Activated CD8-positive, alpha-beta memory T cell treated with anti-CD3 and anti-CD28 coated beads for 48 hours (primary cell): ENCODE measurements at places on chromosomes 2 and 18.

DNA sequence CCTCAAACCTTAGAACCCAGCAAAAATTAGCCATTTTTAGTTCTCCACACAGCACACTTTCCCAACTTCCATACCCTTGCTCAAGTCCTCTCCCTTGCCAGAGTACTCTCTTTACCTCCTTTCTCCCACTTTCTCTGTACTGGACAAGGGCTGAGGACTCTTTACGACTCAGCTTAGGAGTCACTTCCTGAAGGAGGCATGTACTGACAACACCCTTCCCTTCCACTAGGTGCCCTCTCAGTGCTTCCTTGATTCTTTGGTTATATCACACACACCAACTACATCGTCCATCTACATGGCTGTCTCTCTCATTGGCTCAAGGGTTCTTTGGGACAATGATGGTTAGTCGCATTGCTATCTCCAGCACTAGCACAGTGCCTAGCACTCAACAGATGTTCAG lies 5.2 kb upstream of the C18orf63 start:
- DNase-seq, result no peak

GRCh38 chr18:12637901-12638643 lies 19.8 kb downstream of the SPIRE1 start:
- DNase-seq, result no peak

DNA sequence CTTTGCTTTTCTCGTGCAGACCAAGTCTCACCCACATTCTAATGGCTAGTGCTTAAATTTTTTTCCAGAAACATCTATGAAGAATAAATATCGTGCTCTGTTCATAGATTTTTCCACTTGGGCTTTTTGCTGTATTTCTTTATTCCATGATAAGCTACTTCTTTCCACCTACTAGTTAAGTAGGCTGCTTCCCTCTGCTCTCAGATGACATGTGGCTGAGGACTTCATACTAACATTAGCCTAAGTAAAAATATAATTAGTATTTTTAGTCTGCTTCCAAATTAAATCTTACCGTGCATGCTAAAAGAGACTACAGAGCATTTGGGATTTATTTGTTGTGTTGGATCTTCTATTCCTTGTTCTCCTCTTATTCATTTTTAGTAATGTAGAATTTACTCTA lies 102.4 kb downstream of the SH3RF3 start:
- no peak for DNase-seq

DNA sequence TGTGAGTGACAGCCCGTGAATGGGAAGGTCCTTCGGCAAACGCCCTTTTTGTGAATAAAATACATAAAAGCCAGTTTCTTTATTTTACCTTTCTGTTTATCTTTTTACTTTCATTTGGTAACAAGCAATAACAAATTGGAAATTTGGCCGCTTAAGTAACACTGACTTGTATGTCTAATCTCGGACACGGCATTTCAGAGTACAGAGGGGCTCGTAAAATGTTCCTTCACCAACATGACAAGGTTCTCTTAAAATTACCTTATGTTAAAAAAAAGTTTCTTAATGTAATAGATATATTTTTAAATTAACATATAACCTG lies 558 bp upstream of the NEMP2 start:
- DNase-seq, result no peak

- no peak for DNase-seq
Observed at GRCh38 chr2:239380831-239381708, 19.8 kb downstream of the HDAC4 start.

GRCh38 chr2:29562319-29562718 lies 359.1 kb downstream of the ALK start:
- DNase-seq, result no peak

GRCh38 chr2:123040506-123040905 lies 984.6 kb upstream of the CNTNAP5 start:
- DNase-seq, result no peak

DNA sequence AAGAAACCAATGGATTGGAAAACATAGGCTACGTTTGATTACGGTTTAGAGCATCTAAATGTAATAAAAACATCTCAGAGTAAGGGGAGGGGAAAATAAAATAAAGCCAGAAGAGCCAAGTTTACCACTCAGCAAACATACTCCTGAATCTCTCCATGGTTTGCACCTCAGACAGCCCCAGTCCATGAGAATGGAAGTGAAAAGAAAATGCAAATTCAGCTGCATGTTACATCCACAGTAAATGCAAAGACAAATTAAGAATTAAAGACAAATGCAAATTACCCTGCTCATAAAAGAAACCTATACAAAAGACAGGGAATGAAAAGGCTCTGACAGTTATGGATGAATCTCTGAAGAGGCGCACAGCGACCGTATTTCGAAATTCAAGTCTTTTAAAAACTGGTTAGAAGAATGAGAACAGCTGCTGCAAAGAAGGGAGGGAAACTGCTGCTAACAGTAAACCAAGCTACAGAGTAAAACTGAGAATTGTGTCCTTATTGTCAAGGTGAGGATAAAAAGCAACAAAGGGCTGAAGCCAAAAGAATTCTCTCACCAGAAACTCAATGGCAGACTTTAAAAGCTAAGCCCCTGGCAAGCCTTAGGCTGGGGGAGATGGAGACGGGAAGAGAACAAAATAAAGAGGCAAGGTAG lies 197.9 kb upstream of the ACVR2A start:
- DNase-seq, result no peak

- DNase-seq, result no peak
Observed at GRCh38 chr2:238890618-238891456, 43.0 kb downstream of the TWIST2 start.

- no peak for DNase-seq
Observed at GRCh38 chr2:188410504-188411235, 119.0 kb downstream of the GULP1 start.

GRCh38 chr2:100057901-100058261 lies 84.5 kb downstream of the AFF3 start:
- no peak for DNase-seq

DNA sequence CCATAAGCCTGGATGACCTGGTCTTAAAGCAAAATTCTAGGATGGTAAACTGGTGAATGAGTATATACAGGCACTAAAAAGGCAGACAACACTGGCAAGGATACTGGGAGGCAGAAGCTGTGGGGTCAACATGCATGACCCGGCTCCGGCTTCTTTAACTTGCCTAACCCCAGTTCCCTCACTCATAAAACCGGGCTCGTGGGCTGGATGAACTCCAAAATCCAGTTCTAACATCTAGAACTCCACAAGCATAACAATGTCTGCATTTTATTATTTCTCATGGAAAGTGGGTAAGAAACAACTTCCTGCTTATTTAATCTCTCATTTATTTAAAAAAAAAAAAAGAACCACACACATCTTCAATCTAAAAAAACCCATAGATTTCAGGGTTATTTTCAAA lies 57.3 kb downstream of the FARSB start:
- no peak for DNase-seq

DNA sequence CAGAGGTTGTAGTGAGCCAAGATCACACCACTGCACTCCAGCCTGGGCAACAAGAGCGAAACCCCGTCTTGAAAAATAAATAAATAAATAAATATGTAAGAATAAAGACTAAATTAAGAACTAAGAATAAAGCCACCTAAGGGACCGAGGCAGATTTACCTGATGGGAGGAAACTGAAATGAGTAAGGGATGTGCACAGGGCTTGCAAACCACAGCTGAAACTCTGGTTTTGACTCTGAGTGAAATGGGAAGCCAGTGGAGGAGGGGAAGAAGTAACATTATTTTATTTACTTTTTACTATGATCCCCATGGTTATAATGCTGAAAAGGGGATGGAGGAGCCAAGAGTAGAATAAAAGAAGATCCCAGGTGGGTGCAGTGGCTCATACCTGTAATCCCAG lies 107.3 kb downstream of the CABYR start:
- no peak for DNase-seq

- no peak for DNase-seq
Observed at GRCh38 chr2:85393836-85394235, 16.3 kb downstream of the CAPG start.

GRCh38 chr2:137776697-137777096 lies 187.6 kb upstream of the HNMT start:
- DNase-seq, result no peak

DNA sequence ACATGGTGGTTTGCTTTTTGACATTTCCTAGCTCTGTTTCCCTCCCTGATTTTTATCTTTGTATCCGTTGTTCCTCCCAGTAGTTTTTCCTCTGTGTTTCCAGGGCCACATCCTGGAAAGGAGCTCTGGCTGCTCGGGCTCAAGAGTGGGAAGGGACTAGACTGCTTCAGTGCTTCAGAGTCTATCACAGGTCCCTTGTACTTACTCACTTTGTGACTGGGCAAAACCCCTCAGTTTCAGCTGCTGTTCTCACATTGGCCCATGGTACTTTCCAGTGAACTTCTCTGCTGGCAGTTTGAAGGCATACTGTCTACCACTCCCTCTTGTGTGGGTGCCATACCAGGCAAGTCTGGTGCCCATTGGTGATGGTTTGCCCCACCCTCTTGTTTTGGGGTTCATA lies 7.5 kb upstream of the STAMBP start:
- DNase-seq, result no peak

DNA sequence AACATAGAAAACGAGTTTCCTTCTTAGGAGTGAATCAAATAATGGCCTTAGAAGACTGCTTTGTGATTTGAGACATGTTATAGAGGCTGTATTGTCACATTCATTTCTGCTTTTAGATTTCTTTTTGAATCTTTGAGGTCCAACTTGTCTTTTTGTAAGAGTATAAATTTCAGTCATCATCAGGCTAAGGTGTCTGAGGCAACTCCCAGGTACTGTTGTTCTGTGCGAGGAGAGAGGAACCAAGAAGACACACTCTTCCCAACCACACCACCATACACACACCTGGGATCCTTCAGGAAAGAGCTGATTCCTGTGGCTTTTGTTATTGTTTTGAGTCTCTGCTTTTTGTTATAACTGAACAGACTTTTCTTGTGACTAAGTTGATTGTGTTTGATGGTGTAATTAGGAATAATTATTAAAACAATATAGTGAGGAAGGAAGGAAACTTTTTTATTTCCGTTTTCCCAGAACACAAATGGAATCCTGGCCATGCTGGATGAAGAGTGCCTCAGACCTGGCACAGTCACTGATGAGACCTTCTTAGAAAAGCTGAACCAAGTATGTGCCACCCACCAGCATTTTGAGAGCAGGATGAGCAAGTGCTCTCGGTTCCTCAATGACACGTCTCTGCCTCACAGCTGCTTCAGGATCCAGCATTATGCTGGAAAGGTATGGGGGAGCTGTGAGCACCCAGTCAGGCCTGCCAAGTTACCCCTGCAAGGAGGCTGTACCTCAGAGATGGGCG lies 140.4 kb downstream of the MYO1B start:
- DNase-seq, result no peak

- DNase-seq, result peak; percentile 41
Observed at GRCh38 chr18:63366213-63367052, 573 bp downstream of the KDSR start.

- DNase-seq, result no peak
Observed at GRCh38 chr2:65050931-65051330, 5.3 kb upstream of the CEP68 start.

- DNase-seq, result no peak
Observed at GRCh38 chr2:120596990-120597594, 138.6 kb upstream of the GLI2 start.

- DNase-seq, result no peak
Observed at GRCh38 chr2:171406044-171406443, 27.7 kb downstream of the METTL8 start.

- DNase-seq, result no peak
Observed at GRCh38 chr2:27839022-27839618, 51.1 kb downstream of the RBKS start.

DNA sequence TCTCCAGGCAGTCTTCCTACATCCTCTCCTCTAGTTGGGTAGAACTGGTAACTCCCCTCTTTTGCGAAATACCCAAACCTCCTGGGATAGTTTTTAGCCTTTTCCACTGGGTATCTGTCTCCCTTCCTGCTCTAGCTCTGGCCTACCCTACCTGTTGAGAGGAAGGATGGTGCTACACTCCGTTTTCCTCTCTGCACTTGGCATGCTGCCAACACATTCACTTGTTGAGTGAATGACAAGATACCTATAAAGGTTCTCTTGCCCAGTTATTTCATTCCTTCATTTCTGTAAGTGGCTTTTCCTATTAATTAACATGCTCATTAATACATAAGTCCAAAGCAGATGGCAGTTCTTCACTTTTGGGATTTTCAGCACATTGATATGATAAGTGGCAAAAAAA lies 293.8 kb downstream of the CNTNAP5 start:
- DNase-seq, result no peak

DNA sequence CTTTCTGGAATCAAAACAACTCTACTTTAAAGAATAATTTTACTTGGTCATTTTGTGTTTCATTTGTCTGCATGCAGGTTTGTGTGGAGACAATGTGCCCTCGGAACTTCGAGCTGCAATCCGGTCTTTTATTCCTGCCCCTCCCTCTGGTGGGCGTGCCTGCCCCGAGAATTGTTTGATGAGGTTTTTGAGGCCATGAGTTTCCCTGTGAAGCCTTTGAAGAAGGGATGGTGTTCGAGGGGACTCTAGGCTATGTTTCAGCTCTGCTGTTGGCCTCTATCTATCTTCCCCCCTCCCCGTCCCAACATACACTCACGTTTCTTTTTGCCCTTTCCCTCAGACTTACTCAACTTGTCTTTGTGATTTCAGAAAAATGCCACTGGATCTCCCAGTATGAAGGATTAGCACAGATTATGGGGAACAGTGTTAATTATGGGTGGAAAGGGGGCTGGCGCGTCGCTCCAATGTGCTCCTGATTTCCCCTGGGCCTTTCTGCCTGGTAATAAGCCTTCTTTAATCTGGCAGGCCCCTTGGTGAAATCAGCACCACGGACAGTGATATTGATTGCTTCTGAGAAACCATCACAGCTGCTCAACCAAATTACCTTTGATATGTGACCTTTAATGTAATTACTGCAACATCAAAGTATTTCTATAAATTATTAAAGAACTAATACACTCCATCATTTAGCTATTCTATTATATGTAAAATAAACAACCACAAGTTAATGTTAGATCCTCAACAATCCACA lies 82.2 kb downstream of the CELF4 start:
- DNase-seq, result no peak

- no peak for DNase-seq
Observed at GRCh38 chr2:40244675-40245074, 207.2 kb downstream of the SLC8A1 start.

- DNase-seq, result no peak
Observed at GRCh38 chr18:37533647-37534584, 31.7 kb downstream of the CELF4 start.

- DNase-seq, result no peak
Observed at GRCh38 chr2:129877795-129878775, 101.4 kb upstream of the RAB6C start.

DNA sequence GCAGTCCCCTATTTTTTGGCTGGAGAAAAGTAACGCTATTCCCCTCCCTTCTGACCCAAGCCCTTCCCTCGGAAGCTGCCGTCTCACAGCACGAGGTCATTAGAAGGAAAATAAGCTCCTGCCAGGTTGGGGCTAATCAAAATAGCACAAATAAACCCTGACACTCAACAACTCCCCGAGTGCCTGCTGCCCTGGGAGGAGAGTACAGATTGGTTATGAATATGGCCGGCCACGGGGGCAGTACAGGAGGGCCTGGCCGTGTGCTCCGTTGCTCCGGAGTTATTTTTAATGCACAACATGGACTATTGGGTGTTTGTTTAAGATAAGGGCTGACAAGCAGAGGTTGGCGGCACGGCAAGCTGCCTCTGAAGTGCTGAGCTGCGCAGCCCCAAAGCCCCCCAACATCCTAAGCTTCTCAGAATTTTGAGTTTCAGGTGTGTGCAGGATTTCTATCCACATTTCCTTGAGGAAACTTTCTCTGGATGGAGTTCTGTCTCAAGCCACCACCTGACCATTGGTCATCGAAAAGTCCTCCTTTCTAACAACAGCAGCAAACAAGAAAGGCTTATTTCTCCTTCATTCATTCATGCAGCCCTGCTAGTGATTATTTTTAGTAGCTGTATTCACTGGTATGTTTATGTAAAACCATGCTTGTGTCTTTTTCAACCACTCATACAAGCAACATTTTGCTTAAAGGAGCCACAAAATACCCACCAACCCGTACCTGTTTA lies 58.7 kb downstream of the PAX3 start:
- DNase-seq, result no peak
